ENCODE measurements at places on chromosomes 2 and 18. TPM values are rescaled to one million over a fixed set of nuclear protein-coding genes. Genes with fewer than 3 reads are reported as not detected.

Gene MBP
- total RNA-seq = 5.5 TPM

Gene EIF2B4
- 28.7 TPM for total RNA-seq

Gene PMAIP1
- total RNA-seq = 10.8 TPM

Gene OXER1
- not detected for total RNA-seq

Gene EVA1A
- 41.2 TPM for total RNA-seq

Gene PROM2
- total RNA-seq = 0.57 TPM

Gene C2orf66
- total RNA-seq = under 0.01 TPM

Gene TTL
- 63.4 TPM for total RNA-seq

Gene CDH20
- not detected for total RNA-seq

Gene APCDD1
- not detected for total RNA-seq

Gene IWS1
- 38.4 TPM for total RNA-seq

Gene SPC25
- total RNA-seq = 6.4 TPM

Gene OTOS
- total RNA-seq = not detected

Gene CD8B2
- not detected for total RNA-seq

Gene ASAP2
- total RNA-seq = 72.8 TPM

Gene UGT1A4
- not detected for total RNA-seq

Gene WBP1
- 29.4 TPM for total RNA-seq

Gene TUBA4B
- total RNA-seq = not detected

Gene SULT1C2
- total RNA-seq = not detected

Gene MOGAT1
- total RNA-seq = not detected

Gene CCDC141
- total RNA-seq = 0.10 TPM

Gene EFR3B
- total RNA-seq = 0.67 TPM

Gene ADRA2B
- not detected for total RNA-seq

Gene CCDC74B
- total RNA-seq = 2.9 TPM

Gene ZNF804A
- total RNA-seq = 0.33 TPM

Gene CYP27A1
- 9.1 TPM for total RNA-seq

Gene MSTN
- total RNA-seq = 0.10 TPM

Measured in vein endothelial cell (primary cell).